Right ventricle myocardium inferior (tissue), 1 donor: ENCODE measurements at places on chromosomes 16 and 17.
A peak's percentile ranks its signal among the peaks of the same experiment; 100 is the strongest.

DNA sequence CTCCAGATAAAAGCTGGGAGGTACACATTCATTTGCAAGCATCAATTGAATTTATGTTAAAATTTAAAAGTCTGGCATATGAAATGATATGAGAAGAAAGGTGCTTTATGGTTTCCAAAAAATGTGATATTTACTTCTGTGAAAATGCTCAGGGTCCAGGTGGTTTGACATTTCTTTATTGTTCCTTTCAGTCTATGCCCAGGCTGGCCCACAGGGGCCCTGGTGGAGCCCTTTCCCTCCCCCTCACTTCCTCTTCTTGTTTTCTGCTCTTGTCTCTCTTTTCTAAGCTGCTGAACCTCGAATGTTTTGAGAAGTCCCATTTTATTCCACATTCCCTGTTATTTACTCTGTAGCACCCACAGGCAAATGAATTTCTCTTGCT is 127.8 kb downstream of the HS3ST3B1 start:
- DNase-seq, result no peak

DNA sequence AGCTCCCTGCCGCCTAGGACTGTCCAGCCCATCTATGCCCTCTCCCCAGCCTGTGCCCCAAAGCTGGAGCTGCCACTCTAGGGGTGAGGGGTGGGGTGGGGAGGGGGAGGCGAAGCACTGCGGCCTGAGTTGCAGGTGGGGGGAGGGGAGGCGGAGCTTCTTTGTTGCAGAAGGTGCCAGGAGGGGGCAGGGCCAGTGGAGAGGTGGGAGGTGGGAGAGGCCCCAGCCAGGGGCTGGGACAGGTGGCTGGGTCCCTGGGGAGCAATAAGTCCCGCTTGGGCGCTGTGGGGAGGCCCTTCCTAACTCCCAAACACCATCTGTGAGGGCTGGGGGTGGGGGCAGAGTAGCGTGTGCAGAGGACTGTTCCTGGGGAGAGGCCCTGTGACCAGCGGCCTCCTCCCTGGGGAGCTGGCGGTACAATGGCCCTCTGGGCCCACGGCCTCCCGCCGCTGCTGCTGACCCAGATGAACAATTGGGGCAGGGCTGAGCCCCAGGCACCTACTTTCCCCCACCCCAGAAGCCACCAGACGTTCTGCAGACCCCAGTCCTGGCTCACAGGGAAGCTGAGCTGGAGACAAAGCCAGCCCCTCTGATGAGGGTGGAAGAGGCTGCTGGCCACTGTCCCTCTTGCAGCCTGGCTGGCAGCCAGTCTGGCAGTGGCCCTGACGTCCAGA is 2.2 kb upstream of the NTN3 start:
- DNase-seq, result no peak

GRCh38 chr16:456891-457483 is 31.5 kb downstream of the RAB11FIP3 start:
- no peak for DNase-seq

- no peak for DNase-seq
Measured at GRCh38 chr17:73492821-73493814, 151.1 kb downstream of the SDK2 start.

DNA sequence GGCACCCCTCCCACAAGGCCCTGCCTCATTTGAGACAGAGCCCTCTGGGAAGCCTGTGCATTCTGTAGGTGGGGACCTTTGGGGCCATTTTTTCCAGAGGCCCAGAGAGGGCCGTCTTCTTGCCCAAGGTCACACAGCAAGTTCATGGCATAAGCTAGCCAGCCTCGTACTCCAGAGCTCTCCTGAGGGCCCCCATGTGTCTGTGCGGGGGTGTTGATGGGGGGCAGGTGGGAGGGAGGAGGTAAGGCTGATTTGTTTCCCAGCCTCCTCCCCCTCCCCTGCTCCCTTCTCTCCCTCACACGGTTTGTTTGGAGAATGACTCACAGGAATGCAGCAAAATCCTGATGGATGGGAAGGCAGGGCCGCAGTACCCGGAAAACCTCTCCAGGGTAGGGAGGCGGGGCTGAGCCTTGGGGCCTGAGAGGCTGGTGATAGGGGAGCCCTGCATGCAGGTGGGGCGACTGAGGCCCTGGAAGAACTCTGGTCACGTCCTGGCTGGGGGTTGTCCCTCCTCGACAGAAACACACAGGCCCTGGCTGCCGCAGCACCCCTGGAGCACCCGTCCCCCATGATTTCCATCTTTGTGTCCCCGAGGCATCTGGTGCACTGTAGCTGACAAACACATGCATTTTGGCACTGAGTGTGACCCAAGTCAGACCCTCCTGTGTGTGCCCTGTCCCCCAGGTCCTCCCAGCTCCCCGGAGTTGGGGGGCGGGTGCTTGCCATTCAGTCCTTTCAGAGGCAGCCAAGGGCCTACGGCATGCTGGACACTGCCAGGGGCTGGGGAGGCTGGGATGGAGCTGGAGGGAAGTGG is 29.7 kb downstream of the RAI1 start:
- DNase-seq, result no peak

- DNase-seq, result no peak
Measured at GRCh38 chr17:55056526-55056925, 88.0 kb downstream of the STXBP4 start.

- no peak for DNase-seq
Measured at GRCh38 chr17:71217769-71218168, 903.1 kb upstream of the SOX9 start.

GRCh38 chr16:14215941-14216340 is 144.8 kb downstream of the MRTFB start:
- no peak for DNase-seq

- peak; percentile 87 for DNase-seq
Measured at GRCh38 chr17:8073627-8074484, 13.7 kb downstream of the ALOX12B start.

DNA sequence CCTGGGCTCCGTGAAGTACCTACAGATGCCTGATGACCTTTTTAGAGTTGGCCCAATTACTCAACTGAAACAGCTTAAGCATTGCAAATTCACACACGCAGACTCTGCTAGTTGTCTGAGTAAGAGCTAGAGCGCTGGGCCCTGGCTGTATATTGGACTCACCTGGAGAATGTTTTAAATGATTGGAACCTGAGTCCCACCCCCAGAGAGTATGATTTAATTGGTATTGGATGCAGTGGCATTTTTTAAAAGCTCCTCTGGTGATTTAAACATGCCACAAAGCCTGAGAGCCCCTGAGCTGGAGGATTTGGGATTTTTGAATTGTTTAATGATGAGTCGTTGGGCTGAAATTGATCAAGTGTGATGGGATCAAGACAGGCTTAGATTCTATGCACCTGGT is 143.9 kb upstream of the SDK2 start:
- DNase-seq, result no peak

DNA sequence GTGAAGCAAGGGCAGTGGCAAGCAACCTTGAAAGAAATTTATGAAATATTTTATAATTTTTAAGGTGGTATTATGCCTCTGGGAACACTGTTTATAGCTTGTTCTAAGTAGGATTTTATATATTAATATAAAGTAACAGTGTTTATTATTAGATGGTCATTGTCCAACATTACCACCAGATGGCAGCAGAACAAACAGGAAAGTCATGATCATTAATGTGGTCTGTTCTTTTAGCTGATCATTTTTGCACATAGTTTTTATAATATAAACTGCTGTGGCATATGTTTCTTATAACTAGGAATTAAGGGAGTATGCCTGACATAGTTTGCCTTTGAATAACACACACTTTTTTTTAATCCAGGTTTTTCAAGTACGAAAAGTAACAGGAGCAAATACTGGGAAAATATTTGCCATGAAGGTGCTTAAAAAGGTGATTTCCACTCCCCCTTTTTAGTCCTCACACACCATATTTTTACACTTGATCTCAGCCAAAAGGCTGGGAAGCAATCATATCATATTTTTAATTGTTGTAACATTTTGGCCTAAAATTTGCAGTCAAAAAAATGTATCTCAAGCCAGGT is 21.4 kb downstream of the RPS6KB1 start:
- no peak for DNase-seq

DNA sequence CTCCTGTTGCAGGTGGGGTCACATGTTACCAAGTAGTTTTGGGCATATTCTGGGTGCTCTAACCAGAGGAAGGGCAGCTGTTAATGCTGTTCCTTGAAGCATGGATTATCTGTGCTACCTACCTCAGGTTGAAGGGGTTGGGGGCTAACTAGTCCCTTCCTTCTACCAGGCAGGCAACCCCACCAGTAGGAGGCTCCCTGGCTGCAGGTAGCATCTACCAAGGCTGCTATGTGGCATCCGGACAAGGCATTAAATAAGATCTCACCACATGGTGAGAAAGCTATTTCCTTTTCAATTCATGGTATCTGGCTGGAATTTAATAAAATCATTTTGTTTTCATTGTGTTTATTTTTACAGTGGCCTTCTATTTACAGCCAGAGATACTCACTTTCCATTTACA is 62.5 kb downstream of the CACNG3 start:
- no peak for DNase-seq

GRCh38 chr17:21253646-21254441 is 634 bp upstream of the NATD1 start:
- no peak for DNase-seq

DNA sequence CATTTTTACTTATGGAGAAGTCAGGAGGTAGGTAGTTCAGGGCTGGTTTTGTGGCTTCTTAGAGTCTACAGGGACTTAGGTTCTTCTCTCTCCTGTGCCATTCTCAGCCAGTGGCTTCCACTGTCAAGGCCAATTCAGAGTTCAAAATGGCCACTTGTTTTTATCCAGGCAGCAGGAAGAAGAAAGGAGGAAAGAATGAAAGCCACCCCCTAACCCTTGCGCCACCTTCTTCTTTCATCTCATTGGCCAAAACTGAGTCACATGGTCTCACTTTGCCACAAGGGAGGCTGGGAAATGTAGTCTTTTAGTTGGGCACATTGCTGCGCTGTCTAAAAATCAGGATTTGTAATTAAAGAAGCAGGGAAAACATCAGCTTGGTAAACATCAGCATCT is 60.8 kb upstream of the MED9 start:
- no peak for DNase-seq

GRCh38 chr16:69443927-69444631 is 19.7 kb downstream of the CYB5B start:
- DNase-seq, result no peak

DNA sequence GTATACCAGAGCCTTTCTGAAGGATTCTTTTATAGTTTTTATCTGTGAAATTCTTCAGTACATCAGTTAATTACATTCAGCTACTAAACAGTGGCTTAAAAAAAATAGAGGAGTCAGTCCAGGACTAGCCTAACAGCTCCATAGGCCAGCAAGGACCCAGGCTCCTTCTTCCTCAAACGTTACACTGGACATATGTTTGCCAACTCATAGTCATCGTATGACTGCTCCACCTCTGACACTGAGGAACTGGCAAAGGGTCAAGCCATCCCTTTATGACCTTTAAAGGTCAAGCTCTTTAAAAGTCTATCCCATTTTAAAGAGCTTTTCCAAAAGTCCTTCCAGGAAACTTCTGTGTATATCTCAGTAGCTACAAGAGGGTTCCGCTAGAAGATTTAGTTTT is 36.6 kb downstream of the PHLPP2 start:
- DNase-seq, result no peak

- no peak for DNase-seq
Measured at GRCh38 chr17:82920150-82920549, 80.3 kb upstream of the ZNF750 start.

- no peak for DNase-seq
Measured at GRCh38 chr17:50050431-50051032, 5.4 kb upstream of the ITGA3 start.

GRCh38 chr16:47699106-47699505 is 238.0 kb downstream of the PHKB start:
- DNase-seq, result no peak
